ENCODE measurements at places on chromosomes 1 and 21. TPM values are rescaled to one million over a fixed set of nuclear protein-coding genes. Genes with fewer than 3 reads are reported as not detected.

GRCh38 chr1:48182439-48182838, 40.1 kb upstream of the SLC5A9 start:
- DNase-seq: no peak

GRCh38 chr21:21712748-21713520, 714.7 kb downstream of the NCAM2 start:
- DNase-seq: no peak

- no peak for DNase-seq
Measured at GRCh38 chr1:208036106-208036808, 125.3 kb upstream of the CD34 start.

DNA sequence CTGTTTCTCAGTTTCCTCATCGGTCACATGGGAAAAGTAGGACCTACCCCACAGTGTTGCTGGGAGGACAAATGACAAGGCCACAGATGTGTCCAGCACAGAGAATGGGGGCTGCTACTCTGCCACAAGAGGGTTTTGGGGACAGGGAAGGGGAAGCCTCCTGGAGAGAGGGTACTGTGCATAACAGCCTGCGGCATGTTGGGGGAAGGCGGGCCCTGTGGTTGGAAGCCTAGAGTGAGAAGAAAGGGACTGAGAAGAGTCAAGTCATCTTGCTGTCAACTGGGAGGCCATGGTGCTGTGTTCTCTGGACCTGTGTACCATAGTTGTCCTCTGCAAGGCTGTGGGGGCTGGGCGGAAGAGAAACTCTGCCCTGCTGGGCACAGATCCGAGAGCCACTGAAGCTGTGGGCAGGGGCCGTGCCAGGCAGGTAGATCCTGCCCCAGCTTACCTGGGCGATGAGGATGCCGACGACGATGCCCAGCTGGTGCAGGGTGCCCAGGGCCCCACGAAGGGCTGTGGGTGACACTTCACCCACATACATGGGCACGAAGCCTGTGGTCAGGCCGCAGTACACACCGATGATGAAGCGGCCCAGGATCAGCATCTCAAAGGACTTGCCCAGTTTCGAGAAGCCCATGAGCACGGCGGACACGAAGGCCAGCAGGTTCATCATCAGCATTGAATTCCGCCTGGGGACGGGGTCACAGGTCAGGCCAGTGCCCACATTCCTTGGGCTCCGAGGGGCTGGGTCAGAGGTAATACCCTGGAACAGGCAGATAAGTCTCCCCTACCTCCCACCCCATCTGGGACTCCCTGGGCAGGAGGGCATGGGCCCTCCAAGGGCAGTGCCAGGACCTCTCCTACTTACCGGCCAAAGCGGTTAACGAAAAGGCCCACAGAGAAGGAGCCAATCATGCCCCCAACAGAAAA, 28.2 kb downstream of the SLC2A1 start:
- no peak for DNase-seq

GRCh38 chr21:26405735-26406361, 167.2 kb downstream of the CYYR1 start:
- DNase-seq: peak; percentile 3

- DNase-seq: no peak
Measured at GRCh38 chr21:37704751-37705150, 211.5 kb downstream of the KCNJ6 start.

GRCh38 chr1:907611-908451, 15.9 kb upstream of the SAMD11 start:
- no peak for DNase-seq

GRCh38 chr1:32500387-32501209, 35.7 kb downstream of the ZBTB8B start:
- DNase-seq: peak; percentile 20

- no peak for DNase-seq
Measured at GRCh38 chr1:18673976-18674375, 43.3 kb downstream of the PAX7 start.

DNA sequence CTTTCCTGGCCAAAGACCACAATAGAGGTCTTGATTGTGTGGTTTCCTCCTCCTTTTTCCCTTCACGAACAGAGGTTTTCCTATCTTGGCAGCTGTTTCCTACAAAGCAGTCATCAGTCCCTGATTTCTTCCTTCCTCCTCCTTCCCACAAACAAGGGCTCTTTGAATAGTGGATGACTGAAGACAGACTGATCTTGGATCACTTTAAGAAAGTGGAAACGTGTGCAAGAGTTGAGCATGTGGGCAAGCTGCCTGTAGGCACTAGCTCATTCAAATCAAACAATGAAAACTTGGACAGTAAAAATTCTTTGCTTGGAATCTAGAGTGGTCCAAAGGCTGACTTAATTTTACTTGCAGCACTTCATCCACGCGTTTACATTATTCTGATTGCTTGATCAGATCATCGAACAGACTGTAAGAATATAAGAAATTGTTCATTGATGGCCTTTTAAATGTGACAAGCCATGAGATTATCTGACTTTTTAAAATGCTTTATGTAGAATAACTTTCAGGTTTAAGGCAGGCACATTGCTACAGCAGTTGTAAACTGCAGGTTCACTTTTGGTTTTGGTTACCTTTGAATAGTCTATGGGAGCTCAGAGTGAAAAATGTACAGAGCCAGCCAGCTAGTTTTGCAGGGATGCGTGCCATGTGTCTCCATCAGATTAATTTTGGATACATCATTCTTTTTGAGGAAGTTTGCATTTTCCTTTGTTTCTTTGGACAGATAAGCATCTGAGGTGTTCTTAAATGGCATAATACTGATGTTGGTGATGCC, 34.4 kb downstream of the ADGRL2 start:
- no peak for DNase-seq

- no peak for DNase-seq
Measured at GRCh38 chr1:216531263-216532239, 108.3 kb upstream of the USH2A start.

DNA sequence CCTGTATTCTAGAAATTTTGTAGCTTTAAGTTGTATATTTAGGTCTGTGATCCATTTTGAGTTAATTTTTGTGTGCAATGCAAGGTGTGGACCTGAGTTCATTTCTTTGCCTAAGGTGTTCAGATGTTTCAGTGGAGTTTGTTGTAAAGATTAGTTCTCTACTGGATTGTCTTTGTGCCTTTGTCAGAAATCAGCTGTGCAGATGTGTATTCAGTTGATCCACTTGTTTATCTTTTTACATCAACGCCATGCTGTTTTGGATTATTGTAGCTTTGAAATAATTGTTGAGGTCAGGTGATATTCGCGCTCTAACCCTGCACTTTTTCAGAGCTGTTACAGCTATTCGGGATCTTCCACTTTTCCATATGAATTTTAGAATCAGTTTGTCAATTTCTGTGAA, 32.8 kb downstream of the SKI start:
- no peak for DNase-seq

- no peak for DNase-seq
Measured at GRCh38 chr1:205700865-205701401, 20.6 kb upstream of the SLC45A3 start.

DNA sequence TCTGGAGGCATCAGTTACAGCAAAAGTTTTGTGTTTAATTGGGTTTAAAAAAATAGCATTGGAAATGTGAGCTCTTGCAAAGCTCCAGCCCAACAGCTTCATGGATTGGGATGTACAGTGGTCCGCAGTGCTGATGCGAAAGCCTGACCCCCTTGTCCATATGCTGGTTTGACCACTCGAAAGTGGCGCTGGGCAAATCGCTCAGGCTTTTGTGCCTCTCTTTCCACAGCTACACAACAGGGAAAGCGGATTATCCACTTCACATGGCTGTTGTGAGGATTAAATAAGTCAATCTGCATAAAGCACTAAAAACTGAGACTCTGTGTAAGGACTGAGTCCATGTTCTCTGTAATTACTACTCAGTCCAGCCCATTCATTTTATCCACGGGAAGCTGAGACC, 57.2 kb downstream of the HUNK start:
- DNase-seq: no peak

GRCh38 chr1:221100611-221101010, 221.4 kb downstream of the HLX start:
- DNase-seq: no peak

- DNase-seq: no peak
Measured at GRCh38 chr1:224898937-224899336, 30.5 kb upstream of the DNAH14 start.

DNA sequence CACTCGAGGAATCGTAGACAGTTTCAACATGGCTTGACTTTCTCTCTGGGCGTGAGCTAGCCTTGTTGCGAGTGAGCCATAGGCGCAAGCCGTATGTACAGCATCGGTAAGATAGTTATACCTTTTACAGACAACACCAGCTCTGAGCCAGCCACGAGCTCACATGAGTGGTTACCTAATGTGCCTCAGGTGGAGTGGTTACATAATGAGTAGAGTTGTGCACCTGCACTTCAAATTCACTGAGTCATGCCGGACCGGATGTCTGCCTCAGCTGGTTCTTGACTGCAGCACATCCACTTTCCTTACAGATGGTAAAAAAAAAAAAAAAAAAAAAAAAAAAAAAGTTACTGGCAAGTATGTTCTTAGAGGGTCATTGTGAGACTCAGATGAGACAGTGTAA, 360.4 kb upstream of the NR5A2 start:
- DNase-seq: no peak

GRCh38 chr1:29043274-29043965, 80.3 kb downstream of the TMEM200B start:
- DNase-seq: no peak

DNA sequence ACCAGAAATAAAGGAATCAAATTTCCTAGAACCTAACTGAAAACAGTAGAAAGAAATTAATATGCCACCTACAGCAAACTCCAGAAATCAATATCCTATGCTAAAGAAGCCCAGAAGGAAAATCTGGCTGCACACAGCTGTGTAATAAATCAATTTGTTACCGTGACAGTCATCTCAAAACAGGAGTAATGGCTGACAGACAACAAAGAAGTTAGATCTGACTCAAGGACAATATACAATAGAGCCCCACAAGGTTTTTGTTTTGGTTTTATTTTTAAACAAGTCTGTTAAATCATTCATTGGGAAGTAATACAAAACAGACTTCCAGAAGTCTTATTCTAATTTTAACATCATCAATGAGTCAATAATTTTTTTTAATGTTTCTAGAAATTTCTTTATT, 168.4 kb downstream of the RERE start:
- no peak for DNase-seq

DNA sequence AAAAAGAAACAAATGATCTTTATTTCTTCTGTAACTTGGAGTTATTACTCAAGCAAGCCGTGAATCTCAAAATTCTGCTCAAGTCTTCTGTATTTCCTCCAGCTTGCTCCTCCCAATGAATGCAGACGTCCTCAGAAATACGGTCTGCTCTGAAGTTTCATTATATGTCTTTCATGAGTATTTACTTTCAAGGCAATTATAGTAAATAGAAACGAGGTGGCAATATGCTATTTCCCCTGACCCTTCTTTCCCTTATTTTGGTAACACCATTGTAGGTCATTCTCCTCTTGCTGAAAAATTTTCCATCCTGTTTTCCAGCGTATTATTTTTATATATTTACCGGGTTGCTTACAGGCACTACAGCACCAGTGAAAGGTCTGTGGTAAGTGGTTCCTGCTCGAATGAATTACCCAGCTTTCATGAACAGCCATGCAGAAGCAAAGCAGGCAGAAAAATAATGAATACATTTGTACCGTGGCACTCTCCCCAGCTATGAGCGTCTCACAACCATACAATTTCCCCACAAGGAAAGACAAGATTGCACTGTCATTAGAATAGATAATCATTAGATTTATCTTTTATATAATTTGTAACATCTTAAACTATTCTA, 350.9 kb upstream of the PKN2 start:
- DNase-seq: no peak

DNA sequence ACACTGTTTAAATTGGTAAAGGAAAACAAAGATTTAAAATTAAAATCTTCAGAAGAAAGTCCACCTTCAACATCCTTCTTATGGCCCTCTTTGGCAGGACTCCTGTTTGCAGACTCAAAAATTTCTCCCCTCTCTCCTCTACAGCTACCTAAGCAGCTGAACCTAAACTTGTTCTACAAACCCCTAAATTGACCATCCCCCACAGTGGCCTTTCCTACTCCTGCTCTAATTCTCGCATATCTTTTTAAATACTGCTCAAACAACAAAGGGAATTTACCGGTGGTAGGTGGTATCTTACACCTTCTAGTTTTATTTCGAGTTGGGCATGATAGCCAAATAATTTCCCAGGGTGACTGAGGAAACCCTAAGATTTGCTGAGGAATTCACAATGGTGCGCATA, 53.5 kb upstream of the PDC start:
- DNase-seq: no peak

GRCh38 chr1:74641876-74642275, 31.7 kb downstream of the ERICH3 start:
- no peak for DNase-seq

DNA sequence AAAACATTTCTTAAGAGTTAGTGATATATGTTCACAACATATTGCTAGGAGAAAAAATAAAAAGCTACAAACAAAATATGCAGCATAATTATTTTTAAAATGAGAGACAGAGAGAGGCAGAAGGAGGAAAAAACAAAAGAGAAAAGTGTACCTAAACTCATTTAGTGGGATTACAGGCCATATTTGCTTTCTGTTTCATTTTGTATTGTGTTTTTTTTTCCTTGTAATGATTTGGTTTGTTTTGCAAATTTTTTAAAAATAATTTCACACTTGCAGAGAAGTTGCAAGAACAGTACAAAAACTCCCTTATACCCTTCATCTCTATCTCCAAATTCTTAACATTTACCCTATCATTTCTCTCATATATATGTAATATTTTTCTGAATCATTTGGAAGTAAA, 65.0 kb downstream of the LBR start:
- DNase-seq: no peak

DNA sequence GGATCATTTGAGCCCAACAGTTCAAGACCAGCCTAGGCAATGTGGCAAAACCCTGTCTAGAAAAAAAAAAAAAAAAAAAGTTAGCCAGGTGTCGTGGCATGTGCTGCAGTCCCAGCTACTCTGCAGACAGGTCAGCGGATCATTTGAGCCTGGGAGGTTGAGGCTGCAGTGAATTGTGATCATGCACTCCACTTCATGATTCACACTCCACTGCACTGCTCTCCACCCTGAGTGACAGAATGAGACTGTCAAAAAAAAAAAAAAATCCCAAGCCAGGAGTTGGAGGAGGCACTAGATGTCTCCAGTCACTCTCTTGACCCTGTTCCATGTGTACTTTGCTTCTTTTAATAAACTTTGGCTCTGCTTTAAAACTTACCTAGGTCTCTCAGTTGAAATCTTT, 51.0 kb upstream of the OLFM3 start:
- DNase-seq: no peak

GRCh38 chr1:20974951-20975350, 187.8 kb upstream of the HP1BP3 start:
- DNase-seq: no peak

GRCh38 chr1:218079820-218080219, 205.3 kb upstream of the RRP15 start:
- no peak for DNase-seq

Gene S100A16
- total RNA-seq: not detected

Gene GLIS1
- total RNA-seq: not detected

Gene C2CD4D
- total RNA-seq: 0.65 TPM

Gene TRIM17
- 1.1 TPM for total RNA-seq

Gene KRTAP26-1
- total RNA-seq: not detected

Gene CD164L2
- not detected for total RNA-seq

Gene ACKR1
- not detected for total RNA-seq

Gene GGPS1
- total RNA-seq: 18.2 TPM

Gene TTC4
- total RNA-seq: 7.8 TPM

Gene CLCC1
- total RNA-seq: 4.6 TPM

Gene KCNN3
- total RNA-seq: 0.03 TPM

Gene KCNJ9
- total RNA-seq: not detected

Measured in CD8-positive, alpha-beta T cell (primary cell).